ENCODE measurements at places on chromosomes 1 and 21.

GRCh38 chr1:15215116-15215515 is 31.9 kb upstream of the FHAD1 start:
- no peak for DNase-seq

- DNase-seq = no peak
Measured at GRCh38 chr1:108665067-108665466, 4.2 kb upstream of the HENMT1 start.

DNA sequence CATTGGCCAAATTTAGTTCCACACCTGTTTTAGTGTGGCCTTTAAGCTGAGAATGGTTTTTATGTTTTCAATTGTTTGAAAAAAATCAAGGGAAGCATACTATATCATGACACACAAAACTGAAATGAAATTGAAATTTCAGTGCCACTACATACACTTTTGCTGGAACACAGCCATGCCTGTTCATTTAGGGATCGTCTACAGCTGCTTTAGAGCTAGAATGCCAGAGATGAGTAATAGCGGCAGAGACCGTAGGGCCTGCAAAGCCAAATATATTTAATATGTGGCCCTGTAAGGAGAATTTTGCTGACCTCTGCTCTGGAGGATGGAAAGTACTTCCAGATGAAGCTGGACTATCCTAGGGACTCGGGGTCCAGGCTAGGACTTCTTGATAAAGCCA is 62.5 kb upstream of the LYST start:
- no peak for DNase-seq

- no peak for DNase-seq
Measured at GRCh38 chr1:78483903-78484302, 6.9 kb upstream of the PTGFR start.

GRCh38 chr1:91881280-91881679 is 4.7 kb downstream of the TGFBR3 start:
- no peak for DNase-seq

DNA sequence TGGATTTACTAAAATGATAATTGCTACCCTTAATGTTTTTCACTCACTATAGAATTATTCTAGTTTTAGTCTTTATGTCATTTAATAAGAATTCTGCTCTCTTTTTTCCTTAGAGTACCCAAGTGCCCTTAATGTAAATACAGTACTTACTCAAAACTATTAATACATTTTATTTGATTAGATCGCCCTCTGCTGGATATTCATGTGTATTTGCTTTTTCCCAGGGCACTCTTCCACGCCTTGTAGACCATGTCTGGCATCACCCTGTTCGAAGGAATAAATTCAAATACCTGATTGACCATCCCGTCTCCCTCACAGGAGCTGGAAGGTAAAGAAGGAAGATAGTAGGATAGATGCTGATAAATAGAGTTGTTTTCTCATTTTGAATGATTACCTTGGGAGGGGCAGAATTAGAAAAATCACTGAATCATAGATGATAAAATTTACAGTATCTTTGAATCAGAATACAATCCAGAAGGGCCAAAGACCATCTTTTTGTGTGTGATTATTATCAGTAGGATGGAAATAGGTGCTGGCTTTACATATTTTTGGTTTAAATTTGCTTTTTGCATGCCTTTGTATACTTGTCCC is 4.1 kb downstream of the AXDND1 start:
- DNase-seq = peak; percentile 72

DNA sequence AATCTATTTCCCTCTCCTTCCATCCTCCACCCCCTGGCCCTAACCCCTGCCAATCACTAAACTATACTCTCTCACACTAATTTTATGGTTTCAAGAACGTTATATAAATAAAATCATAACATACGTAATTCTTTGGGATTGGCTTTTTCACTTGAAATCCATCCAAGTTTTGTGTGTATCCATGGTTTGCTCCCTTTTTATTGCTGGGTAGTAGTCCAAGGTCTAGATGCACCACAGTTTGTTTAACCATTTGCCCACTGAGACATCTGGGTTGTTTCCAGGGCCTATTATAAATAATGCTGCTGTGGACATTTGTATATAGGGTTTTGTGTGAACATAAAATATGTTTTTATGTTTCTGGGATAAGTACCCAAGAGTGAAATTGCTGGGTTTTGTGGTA is 61.4 kb downstream of the TEX35 start:
- no peak for DNase-seq

DNA sequence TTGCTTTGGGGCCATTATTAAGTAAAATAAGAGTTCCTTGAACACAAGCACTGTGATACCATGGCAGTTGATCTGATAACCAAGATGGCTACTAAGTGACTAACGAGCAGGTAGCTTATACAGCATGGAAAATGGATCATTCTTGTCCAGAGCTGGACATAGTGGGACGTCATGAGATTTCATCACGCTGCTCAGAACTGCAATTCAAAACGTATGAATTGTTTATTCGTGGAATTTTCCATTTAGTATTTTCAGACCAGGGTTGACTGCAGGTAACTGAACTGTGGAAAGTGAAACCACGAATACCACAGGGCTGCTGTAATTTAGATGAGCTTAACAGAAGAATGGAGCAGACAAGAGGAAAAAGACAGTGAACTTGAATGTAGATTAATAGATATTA is 38.9 kb downstream of the CCDC18 start:
- DNase-seq = peak; percentile 90

- DNase-seq = no peak
Measured at GRCh38 chr1:238953448-238954010, 432.8 kb upstream of the CHRM3 start.

Measured in lung microvascular endothelial cell (primary cell).